ENCODE measurements at places on chromosomes 7 and 10.

DNA sequence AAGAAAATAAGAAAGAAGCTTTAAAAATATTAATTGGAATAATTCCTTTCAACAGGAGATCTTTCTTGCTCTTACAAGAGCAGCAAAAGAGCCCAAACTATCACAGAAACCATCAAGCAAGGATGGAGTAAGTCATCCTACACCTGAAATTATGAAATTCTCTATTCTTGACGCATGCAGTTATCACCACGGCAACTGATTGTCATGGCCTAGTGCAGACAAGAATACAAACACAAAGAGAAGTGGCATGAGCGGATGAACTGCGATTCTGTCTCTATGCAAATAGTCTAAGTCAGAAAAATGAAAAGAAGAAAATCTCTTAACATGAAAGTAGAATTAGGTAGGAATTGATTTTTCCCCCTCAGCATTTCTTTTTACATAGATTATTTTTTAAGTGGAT, 54.8 kb upstream of the SLC35B4 start:
- DNase-seq, result no peak

- no peak for DNase-seq
Measured at GRCh38 chr7:158740013-158740656, 35.5 kb upstream of the NCAPG2 start.

DNA sequence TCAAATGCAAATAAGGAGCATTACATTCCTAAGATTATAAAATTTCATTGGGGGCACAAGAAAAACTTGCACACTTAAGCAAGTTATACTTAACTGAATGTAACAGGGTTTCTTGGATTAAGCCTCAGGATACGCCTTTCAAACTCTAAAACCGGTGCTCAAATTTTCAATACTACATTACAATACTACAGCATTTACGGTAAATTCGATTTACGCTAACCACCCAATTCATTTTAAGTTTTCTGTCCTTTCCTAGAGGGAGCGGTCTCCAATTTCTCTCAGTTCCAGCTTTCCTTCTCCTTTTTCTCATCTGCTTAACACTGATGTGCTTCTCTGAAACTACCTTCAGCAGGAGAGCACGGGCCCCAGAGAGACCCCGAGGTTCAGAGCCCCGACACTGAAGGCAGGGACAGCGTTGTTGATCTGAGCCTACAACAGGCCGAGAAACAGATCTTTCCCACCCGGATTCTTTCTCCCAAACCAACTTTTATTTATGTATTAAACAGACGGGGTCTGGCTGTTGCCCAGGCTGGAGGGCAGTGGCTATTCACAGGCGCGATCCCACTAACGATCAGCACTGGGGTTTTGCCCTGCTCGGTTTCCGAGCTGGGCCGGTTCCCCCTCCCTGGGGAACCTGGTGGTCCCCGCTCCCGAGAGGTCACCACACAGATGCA, 798 bp downstream of the ZNF425 start:
- no peak for DNase-seq

DNA sequence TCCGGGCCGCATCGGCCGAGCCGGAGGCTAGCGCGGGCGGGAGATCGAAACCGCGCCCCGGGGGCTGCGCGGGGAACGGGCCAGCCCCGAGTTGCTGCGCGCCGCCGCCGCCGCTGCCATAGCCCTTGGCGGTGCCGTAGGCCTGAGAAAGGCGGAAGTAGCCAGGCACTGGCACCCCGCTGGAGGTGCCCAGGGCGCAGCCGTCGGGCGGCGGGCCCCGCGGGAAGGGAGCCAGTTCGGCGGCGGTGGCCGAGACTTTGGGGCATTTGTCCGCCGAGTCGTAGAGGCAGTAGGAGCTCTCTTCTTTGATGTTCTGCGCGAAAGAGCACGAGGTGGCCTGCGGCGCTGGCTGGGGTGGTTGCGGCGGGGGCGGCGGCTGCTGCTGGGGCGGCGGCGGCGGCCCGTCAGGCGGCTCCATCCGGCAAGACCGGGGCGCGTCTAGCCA, 587 bp downstream of the HOXA10 start:
- no peak for DNase-seq

DNA sequence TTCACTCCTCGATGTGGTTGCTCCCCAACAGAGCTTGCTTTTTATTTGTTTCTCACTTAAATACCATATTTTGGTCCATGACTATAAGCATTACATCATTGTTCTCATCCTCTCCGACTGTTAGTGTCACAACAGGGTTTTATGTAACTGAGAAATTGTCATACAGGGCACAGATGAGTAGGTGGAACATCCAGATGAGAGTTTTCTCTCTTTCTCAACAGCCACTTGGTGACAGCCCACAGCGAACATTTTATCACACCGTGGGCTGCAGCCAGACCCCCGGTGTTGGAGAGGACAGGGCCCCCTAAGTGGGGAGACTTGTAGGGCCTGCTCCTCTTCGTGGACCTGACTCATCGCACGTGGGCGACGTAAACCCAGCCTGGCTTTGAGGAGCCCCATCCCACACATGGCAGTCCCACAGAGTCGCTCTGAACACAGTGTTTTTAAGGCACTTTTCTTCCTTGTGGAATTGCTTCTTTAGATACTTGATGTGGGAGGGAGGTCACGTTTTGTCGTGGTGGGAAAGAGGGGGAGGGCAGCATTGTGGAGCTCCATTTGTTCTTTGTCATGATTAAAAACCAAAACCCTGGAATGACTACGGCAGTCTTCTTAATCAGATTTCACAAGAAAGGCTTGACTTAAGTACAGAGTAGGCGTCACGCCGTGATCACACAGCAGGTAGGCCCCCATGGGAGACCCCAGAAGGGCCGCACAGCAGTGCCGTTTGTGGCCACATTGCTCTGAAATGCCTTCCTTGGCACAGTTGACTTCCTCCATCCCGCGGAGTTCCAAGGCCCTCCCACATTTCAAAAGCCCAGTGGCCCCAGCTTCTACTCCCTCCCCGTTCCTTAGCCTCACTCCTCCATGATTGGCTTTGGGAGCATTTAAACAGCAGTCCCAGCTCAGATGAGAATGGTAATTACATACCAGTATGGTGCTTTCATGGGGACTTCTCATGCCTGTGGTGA, 220.6 kb downstream of the CCDC3 start:
- no peak for DNase-seq

DNA sequence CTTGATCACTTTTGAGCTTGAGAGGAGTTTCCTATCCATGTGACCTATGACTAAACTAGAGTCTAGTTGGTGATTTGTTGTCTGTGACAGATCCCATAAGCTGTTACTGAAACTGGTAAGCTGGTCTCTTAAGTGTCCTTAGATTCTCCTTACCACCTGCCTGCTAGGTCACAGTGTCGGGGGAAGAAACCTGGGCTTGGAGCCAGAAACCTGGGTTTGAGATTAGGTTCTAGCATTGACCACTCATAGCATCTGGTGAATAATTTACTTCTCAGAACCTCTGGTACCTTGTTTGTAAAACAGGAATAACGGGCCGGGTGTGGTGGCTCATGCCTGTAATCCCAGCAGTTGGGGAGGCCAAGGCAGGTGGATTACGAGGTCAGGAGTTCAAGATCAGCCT, 21.8 kb upstream of the ITPRID1 start:
- no peak for DNase-seq

- peak; percentile 20 for DNase-seq
Measured at GRCh38 chr7:114659409-114660125, 245.0 kb downstream of the FOXP2 start.

GRCh38 chr10:112229096-112229495, 45.5 kb upstream of the GPAM start:
- no peak for DNase-seq

DNA sequence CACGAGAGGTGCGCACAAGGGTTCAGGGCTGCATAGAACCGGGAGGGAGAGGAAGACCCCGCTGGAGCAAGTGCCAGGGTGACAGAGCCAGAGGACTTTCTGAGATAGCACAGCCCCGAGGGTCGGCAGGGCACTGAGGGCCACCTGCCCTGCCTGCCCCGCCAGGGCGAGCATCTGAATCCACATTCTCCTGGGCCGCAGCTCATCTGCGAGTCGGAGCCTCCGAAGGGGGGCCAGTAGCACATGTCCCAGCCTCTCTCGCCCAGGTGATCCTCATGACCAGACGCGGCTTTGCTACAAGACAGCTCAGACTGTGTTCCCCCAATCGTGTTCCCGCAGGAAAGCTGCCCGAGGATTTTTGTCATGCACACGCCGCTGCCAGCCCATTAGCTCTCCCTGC, 71.2 kb downstream of the ADARB2 start:
- no peak for DNase-seq

DNA sequence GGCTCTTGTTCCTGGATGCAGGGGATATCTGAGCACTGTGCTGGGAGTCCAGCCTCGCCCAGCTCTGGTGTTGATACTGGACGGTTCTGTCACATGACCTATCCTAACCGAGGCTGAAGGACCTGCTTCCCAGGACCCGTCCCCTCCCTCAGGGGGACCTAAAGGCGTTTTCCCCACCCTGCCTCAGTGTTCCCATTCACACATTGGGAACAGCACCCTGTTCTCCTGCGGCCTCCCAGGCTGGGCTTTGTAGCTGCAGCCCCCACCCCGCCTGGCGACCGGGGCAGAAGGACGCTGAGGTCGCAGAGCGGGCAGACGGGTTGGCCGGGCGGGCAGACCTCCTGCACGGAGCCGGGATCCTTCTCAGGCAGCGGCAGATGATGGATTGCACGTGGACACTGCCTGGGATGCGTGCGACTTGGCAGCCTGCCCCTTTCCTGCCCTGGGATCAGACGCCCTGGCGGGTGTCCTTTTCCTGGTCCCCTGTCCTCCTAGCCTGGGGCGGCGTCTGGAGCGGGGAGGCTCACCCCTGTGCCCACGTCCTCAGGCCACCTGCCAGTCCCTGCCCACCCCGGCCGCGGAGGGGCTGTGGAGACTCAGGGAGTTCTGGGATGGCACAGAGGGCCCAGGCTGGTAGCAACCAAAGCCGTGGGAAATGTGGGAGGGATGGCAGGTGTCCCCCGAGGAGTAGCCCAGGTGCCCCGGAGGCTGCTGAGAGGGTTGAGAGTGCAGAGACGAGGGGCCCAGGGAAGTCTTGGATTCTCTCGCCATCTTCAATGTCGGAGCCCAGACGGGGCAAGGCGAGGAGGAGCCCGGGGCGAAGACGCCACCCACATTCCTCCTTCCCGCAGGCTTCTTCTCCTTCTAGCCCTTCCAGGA, 17.2 kb upstream of the PSMG3 start:
- DNase-seq, result no peak

DNA sequence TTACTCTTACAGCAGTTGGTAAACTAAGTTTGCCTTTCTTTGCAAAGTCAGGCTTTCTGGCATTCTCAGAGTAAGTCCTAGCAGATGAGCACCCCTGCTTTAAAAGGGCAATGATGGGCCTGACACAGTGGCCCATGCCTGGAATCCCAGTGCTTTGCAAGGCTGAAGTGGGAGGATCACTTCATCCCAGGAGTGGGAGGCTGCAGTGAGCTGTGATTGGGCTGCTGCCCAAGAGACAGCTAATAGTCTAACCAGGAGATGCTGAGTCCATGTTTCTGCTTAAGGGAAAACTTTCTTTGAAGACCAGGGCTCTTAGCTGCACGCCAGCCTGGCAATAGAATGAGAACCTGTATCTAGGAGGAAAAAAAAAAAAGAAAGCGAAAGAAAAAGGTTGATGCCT, 100.2 kb upstream of the MPP7 start:
- DNase-seq, result no peak

DNA sequence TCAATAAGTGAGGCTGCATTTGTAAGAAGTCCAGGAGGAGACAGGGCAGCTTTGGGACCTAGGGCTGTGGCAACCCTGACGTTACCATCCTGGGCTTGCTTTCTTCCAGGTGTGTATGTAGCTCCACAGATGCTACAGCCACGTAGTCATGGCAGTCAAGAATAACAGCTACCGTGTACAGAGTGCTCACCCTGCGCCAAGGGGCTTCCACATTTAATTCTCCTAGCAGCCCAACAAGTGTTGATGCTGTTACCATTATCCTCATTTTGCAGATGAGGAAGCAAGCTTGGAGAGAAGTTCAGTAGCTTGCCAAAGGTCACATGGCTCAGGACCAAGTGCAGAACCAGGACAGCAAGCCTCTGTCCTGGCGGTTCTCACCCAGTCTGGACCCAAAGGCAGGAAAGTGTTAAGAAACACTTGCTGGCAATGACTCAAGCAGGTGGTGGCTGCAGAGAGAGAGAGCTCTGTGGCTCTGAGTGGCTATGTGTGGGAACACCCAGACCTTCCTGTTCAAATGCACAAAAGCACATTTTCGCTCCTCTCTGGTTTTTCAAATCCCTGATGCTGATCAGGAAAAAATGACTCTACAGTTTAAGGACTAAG, 89.8 kb downstream of the CREM start:
- no peak for DNase-seq

All from NCI-H446 (cell line).